Stimulated activated CD4-positive, alpha-beta T cell treated with anti-CD3 and anti-CD28 coated beads, Interleukin-4, amount 100 ng/mL, for 24 hours (primary cell): ENCODE measurements at places on chromosomes 11 and 22.

DNA sequence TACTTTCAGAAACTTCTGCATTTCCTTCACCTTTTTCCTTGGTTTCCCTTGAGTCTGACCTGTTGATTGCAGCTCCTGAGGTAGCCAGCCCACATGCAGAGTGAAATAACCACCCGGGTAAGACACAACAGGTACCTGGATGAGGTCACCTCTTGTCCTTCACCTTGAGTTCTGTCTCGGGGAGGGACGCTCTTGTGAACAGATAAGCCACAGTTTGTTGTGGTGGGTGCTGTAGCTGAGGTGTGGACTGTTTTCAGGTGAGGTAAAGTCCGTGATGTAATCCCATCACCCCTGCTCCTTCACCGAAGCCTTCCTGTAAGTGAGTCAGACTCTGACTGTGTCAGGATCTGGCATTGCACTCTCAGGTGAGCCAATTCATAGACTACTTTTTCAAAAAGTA lies 183.1 kb downstream of the NAV2 start:
- DNase-seq: no peak

DNA sequence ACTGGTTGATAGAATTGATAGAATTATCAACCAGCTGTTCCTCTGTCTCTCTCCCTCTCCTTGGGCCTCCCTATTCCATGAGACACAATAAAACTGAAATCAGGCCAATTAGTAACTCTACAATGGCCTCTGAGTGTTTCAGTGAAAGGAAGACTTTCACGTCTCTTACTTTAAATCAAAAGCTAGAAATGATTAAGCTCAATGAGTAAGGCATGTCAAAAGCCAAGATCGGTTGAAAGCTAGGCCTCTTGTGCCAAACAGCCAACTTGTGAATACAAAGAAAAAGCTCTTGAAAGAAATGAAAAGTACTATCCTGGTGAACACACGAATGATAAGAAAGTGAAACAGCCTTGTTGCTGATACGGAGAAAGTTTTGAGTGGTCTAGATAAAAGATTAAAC lies 16.6 kb downstream of the PIH1D2 start:
- no peak for DNase-seq

GRCh38 chr22:48842976-48843375 lies 984.7 kb downstream of the BRD1 start:
- DNase-seq: no peak

DNA sequence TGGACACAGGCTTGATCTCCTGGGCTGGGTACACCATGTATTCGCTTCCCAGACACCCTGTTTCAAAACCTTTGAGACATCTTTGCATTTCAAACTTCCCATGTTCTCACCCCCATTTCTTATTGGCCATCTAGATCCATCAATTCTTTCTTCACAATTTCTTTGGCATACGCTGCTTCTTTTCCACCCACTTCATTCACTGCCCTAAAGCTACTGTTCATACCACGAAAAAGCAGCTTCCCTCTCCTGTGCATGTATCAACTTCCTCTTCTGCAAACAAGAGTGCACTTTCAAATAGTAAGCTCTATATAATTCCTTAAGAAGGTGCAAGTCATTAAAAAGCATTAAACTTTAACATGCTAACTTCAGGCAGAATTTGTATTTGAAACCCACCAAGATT lies 21.4 kb downstream of the UVRAG start:
- DNase-seq: no peak

DNA sequence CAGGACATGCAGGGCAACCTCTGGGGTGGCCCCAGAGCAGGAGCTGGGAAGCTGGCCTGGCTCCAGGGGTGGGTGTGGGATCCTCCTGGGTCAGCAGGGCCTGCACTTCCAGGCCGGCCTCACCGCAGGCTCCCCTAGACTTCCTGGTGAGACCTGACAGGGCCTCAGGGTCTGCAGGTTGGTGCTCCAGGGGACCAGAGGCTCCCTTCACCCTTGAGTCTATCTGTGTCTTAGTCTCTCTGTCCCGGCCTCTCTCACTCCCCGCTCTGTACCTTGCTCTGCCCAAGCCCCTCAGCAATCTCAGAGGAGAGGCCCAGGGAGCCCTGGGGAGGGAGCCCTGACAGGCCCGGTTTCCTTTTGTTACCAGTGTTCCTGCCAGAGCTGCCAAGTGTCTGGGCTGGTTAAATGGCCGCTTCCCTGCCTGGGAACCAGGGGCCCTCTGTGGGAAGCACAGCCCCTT lies 13.9 kb downstream of the CD82 start:
- no peak for DNase-seq

GRCh38 chr11:66159324-66159984 lies 89.4 kb downstream of the PACS1 start:
- DNase-seq: no peak

- no peak for DNase-seq
Measured at GRCh38 chr11:110860461-110860860, 148.2 kb upstream of the ARHGAP20 start.

DNA sequence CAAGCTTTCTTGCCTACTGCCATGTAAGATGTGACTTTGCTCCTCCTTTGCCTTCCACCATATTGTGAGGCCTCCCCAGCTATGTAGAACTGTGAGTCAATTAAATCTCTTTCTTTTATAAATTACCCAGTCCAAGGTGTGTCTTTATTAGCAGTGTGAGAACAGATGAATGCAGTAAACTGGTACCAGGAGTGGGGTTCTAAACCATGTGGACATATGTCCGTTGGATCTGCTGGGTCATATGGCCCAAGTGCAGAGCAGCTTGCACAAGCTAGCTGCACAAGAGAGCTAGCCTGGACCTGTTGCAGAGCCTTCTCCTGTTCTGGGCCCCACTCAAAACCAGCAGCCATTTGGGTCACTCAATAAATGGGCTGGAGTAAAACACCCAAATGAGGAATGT lies 177.1 kb downstream of the HIPK3 start:
- no peak for DNase-seq
